GM04504 (cell line): ENCODE measurements at places on chromosomes 2 and 18.

GRCh38 chr2:237744613-237745249 lies 53.8 kb upstream of the RBM44 start:
- no peak for DNase-seq

DNA sequence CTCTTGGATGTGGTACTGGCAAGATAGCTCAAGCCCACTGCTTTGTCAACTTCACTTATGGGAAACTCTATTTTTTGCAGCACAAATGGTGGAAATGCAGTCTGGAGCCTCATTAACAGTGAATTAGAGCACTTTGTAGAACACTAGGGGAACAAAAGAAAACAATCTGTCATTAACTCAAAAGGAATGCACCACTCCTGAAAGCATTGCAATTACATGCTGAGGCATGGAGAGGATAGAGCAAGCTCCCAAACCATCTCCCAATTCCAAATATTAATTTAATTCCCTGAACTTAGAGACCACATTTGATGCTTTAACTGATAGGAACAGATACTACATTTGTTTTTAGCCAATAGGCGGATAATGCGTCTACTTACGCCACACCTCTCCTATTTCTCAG lies 32.8 kb upstream of the TANC1 start:
- no peak for DNase-seq

- no peak for DNase-seq
These were observed 252.4 kb downstream of the LPIN1 start for GRCh38 chr2:11998626-11999378.

GRCh38 chr2:111909079-111909478 lies 10.7 kb downstream of the MERTK start:
- no peak for DNase-seq

DNA sequence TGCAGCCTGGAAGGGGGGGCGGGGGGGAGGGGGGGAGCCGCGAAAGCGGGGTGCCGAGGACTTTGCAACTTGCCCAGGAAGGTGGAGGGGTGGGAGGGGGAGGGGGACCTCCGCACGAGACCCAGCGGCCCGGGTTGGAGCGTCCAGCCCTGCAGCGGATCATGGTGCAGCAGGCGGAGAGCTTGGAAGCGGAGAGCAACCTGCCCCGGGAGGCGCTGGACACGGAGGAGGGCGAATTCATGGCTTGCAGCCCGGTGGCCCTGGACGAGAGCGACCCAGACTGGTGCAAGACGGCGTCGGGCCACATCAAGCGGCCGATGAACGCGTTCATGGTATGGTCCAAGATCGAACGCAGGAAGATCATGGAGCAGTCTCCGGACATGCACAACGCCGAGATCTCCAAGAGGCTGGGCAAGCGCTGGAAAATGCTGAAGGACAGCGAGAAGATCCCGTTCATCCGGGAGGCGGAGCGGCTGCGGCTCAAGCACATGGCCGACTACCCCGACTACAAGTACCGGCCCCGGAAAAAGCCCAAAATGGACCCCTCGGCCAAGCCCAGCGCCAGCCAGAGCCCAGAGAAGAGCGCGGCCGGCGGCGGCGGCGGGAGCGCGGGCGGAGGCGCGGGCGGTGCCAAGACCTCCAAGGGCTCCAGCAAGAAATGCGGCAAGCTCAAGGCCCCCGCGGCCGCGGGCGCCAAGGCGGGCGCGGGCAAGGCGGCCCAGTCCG lies 540 bp downstream of the SOX11 start:
- DNase-seq = no peak

DNA sequence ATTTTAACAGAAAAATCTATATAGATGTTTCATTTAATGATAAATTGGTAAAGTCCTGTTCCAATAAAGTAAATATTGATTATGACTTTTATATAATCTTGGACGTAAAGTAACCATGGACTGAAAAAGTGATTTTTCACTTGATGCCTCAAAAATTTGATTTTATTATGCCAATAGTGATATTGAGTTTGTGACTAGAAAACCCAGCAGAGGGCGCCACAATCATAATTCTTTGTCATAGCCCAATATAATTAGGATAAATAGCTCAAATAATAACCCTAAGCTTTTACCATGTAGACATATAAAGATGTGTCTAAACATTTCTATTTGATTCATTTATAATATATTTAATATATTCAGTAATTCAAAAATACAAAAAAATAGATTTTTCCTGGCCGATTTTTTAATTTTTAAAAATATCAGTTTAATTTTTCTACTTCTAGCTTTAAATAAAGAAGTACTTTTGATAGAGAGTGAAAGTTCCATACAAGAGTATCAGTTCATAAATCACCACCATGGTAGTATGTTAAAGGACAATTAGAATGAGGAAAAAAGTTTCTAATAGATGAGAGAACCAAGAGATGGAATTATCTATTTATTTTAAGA lies 30.7 kb downstream of the CAMKMT start:
- peak; percentile 20 for DNase-seq

DNA sequence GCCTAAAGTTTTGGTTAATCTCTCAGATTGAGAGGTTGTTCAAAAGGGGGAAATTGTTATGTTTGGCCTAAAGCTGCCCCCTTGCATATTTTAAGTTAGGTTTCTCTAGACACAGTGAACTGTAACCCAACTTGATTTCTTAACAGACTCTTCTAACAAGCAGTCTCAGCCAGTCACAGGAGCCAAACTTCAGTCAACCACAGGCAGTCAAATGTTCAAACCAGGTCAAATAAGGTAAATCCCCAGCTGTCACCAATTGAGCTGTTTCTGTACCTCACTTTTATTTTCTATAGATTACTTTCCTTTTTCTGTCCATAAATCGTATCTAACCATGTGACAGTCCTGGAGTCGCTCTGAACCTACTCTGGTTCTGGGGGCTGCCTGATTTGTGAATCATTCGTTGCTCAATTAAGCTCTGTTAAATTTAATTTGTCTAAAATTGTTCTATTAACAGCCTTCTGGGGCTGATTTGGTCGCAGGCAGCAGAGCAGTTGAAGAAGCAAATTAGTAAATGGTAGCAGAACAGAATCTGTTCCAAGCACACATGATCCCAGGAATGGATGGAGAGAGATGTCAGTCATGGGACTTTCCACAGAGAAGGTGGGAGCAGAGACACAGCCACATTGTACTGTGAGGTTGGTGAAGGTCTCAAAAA lies 16.4 kb upstream of the NFU1 start:
- no peak for DNase-seq

DNA sequence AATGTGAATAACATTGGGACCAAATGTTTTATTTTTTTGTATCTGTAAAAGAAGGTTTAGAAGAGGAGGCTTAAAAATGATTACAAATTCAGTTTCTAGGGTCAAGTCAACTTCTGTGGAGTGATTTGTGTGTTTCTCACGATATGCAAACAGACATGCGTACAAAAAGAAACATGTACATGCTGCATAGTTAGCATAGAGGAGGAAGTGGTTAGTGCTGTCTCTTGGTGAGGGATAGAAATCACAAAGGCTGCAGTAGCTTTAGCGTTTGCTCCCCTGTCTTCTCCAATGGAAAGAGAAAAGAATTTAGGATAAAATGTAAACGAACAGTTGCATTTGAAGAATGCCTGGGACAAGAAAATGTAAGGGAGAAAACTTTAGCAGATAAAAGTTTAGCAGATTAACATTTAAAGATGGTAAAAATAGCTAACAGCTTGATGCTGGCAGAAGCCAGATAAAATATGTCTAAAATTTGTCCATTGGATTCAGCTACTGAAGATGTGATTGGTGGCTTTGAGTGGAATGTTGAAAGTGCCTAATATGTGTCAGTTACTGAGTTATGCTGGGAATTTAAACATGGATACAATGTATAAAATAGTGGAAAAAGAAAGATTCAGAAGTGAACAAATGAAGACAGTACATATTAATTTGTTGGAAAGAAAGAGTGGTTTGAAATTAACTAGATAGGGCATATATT lies 44.9 kb downstream of the MALT1 start:
- DNase-seq = no peak

DNA sequence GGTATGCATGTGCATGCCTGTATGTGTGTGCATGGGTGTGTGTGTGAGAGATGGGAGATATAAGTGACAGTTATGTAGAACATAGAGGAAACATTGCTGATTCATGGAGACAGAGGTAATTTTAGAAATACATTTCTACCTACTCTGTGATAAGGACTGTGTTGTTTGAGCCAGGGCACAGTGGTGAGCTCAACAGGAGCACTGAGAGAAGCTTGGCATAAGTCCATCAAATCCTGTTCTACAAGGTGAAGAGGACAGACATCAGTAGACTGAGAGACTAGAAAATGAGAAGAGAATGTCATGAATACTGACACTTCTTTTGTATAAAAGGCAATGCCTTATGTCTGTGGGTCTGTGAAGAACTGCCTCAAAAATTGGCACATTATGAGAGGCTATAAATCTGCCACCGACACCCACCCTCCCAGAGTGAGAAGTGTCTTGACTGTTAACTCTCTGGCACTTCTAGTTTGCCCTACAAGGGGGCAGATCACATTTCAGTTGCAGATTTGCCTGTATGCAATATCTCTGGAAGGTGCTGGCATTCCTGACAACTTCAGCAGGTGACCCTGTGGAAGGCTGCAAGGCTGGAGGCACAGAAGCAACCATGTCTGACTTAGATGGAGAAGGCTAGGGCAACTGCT lies 962.3 kb upstream of the NRXN1 start:
- DNase-seq = no peak

- DNase-seq = no peak
These were observed 24.0 kb downstream of the IL1B start for GRCh38 chr2:112812318-112813267.

GRCh38 chr2:203623661-203624060 lies 82.8 kb upstream of the CD28 start:
- no peak for DNase-seq

GRCh38 chr18:62954366-62954765 lies 239.0 kb downstream of the PHLPP1 start:
- DNase-seq = no peak

- DNase-seq = no peak
These were observed 43.9 kb downstream of the CROCC2 start for GRCh38 chr2:240949791-240950705.

DNA sequence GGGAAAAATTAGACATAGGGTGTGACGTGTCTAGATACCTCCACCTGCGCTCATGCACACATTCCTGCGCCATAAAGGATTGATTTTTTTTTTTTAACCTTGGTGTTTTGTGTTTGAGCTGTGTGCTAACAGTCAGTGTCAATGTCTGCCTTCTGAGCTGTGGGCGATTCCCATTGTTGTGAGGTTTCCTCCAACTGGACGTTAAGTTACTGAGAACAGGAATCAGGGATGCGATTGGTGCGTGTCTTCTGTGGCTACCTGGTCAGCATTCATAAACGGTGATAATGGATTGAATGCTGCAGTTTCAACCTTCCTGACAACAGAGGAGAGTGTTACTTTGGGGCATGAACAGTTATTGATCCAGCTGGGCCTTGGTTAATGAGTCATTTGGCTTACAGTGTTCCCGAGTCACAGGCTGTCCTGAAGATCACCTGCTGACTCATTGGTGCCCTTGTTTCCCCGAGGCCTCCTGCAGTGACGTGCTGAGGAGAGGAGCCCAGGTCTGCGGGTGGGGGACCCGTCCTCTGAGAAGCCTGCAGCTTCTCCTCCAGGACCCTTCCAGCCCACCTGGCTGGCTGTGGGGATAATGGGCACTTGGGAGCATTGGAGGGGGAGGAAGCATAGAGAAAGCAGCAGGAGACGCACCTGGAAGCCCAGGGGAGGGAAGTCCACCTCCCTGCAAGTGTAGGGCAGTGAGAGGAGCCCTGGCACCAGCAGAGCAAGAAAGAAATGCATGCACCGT lies 25.8 kb upstream of the CABYR start:
- no peak for DNase-seq

DNA sequence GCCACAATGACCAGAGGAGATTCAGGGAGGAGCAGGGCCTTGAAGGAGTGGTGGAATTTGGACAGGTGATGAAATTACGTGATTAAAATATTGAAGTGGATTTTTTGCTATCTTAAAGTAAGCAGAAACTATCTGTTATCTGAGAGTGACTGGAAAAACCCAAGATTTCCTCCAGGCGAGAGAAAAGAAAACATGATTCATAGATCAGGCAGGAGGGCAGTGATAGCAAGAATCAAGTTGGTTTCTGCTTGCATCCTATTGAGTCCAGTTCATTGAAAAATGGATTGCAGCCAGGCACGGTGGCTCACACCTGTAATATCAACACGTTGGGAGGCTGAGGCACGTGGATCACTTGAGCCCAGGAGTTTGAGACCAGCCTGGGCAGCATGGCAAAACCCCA lies 127.8 kb downstream of the NXPH2 start:
- no peak for DNase-seq

DNA sequence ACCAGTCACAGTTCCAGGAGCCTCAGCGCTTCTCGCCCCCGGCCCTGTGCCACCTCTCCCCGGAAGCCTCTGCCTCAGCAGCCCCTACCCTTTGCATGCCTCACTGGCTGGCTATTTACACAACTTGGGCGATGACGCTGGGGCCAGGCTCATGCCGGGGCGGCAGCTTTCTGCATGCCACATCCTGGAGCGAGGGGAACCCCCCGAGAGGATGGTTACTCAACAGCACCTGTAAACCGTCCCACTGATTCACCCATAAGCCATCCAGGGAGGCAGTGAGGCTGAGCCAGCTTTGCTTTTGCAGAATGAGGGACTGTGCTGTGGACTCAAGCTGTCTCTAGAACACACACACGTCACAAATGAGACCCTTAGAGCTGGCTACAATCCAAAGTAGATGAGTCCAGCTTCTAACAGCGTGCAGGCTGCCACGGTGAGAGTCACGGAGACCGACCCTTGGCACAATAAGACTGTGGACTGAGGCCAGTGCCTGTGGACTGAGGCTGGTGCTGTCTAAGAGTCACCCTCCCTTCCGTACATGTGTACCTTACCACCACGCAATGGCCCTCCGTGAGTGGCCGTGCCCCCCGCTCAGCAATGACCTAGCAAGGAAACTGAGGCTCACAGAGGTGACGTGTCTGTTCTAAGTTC lies 45.6 kb upstream of the ODC1 start:
- no peak for DNase-seq

GRCh38 chr18:75360215-75360614 lies 67.3 kb downstream of the SMIM21 start:
- DNase-seq = no peak

- no peak for DNase-seq
These were observed 1906.0 kb upstream of the PIK3C3 start for GRCh38 chr18:40048886-40049650.

GRCh38 chr2:43238176-43238575 lies 11.8 kb upstream of the ZFP36L2 start:
- DNase-seq = no peak

- DNase-seq = no peak
These were observed 872.2 kb upstream of the NXPH2 start for GRCh38 chr2:139652385-139652784.

DNA sequence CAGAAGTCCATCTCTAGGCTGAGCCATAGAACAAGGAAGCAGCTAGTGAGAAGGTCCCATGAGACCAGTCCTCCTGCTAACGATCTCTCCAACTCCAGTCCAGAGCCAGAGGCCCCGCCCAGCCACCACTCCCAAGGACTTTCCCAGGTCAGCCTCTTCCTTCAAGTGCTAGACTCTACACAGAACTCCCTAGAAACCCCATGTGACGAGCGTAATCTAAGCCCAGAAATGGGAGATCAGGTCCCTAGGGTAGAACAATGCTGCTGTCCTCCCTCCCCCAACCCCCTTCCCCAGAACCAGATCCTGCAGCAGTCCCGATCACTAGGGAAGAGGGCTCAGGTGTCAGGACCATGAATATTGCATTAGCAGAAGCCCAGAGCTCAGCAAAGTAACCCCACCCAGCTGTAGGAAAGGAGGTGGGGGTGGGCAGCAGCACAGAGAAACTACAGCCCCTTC lies 6.9 kb downstream of the DCTN1 start:
- no peak for DNase-seq
